ENCODE measurements at places on chromosomes 3 and 15.

GRCh38 chr3:20225769-20226168, 39.8 kb upstream of the SGO1 start:
- no peak for DNase-seq

- no peak for DNase-seq
Observed at GRCh38 chr15:71627604-71628003, 182.8 kb upstream of the NR2E3 start.

GRCh38 chr3:86990734-86991481, at the start of gene VGLL3:
Gene VGLL3, minus strand, starts transcription at chr3:86991149. Its CDS starts 406 bp downstream, at chr3:86990743.
- no peak for DNase-seq

DNA sequence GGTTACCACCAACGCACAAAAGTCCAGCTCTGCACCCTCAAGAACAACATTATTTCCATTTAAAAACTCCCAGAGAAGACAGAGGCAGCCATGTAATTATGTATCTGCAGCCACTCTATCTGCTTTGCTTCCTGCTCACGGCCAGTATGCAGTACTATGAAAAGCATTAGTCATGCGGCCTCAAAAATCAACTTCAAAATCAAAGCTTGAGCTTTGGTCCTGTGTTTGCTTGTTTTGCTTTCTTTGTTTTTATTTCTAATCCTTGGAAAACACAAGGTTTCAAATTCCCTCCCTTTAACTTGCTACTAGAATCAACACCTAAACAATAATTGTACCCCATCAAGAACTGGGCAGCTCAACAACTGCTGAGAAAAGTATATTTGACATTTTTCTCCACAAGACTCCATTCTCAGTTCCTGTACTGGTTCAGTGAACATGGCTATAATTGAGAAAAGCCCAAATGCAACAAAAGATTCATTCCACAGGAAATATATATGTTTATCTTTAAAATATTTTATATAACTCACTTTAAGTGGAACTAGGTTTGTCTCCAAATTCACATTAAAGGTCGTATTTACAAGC, 37.6 kb downstream of the GBE1 start:
- DNase-seq = no peak

DNA sequence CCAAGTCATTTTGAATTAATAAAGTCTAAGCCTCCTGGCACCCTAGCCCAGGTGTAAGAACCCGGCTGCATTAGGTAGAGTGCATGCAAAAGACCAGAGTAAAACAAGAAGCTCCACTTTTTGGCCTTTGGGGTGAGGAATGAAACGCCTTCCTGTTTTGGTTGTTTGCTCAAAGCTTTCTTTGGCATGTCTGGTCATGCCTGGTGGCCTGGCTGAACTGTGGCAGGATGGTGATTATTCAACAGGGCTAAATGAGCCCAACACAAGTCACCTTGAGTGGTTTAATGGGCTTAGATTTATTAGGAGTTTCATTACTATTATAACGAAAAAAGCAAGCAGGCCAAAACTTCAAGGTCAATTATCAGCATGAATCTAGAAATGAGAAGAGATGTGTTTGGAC, 40.9 kb upstream of the LDHAL6B start:
- DNase-seq = no peak

DNA sequence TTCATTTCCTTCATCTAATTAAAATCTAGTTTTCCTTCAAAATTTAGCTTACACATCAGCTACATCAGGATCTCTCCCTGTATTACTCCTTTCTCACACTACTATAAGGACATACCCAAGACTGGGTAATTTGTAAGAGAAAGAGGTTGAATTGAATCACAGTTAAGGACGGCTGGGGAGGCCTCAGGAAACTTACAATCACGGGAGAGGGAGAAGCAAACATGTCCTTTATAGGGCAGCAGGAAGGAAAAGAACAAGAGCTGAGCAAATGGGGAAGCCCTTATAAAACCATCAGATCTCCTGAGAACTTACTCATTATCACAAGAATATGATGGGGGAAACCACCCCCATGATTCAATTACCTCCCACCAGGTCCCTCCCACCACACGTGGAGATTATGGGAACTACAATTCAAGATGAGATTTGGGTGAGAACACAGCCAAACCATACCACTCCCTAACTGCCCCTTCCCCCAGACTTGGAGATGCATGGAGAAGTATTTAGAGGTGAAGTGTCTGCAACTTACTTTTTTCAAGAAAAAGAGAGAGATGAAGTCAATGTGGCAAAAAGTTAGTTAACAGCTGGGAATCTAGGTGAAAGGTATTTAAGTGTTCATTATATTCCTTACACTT, 21.3 kb downstream of the PRTG start:
- no peak for DNase-seq

DNA sequence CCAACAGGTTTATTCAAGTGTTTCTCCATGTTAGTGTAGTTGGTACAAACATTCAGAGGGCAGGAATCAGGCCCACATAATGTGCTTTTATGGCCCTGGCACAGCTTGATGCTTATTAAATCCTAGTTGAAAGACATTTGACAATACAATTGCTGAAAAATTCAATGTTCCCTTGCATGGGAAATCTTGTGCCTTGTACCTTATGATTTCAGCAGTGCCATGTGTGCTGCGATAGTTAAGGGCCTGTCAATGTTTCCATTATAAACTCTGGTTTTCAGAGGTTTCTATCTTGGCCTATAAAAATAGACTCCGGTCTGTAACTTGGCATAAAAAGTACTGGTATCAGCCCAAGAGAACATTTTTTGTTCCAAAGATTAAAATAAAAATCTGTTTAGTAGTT, 207.2 kb downstream of the TBC1D5 start:
- no peak for DNase-seq

DNA sequence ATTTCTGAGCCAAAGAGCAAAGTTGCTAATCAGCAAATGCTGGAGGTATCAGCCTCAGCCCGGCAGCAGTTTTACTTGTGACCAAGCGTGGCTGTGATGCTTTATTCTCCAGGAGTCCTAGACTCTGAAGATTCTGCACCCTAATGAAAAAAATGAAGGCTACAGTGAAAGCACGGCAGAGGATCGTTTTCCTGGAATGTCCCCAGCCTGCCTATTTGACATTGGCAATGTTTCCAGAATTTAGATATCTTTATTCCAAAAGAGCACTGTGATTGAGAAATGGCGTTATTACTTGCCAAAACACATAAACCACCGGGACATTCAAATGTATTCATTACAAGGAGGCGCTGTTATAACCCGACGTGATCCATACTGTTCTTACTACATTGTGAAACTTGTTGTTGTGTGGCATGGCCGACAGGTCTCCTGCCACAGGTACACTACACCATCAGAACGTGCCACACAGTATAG, 263.8 kb downstream of the SLCO3A1 start:
- DNase-seq = no peak

DNA sequence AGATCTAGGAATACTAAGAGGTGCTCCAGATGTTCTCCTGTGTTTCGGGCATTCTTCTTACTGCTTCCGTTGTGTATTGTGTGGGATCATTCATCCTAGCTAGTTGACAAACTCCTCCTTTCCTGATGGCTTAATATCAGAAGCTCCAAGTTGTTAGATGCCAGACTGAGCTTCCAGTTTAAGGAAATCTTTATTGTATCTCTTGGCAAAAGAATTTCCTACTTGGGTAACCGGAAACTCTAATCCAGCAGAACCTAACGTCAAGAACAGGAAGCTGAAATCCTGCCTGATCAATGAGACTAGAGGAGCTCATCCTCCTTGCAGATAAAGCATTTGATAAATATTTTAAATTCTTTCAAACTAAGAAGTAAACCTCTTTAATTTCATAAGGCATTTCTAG, 27.7 kb upstream of the MYH15 start:
- no peak for DNase-seq

GRCh38 chr3:157531301-157531660, 28.1 kb upstream of the VEPH1 start:
- no peak for DNase-seq

DNA sequence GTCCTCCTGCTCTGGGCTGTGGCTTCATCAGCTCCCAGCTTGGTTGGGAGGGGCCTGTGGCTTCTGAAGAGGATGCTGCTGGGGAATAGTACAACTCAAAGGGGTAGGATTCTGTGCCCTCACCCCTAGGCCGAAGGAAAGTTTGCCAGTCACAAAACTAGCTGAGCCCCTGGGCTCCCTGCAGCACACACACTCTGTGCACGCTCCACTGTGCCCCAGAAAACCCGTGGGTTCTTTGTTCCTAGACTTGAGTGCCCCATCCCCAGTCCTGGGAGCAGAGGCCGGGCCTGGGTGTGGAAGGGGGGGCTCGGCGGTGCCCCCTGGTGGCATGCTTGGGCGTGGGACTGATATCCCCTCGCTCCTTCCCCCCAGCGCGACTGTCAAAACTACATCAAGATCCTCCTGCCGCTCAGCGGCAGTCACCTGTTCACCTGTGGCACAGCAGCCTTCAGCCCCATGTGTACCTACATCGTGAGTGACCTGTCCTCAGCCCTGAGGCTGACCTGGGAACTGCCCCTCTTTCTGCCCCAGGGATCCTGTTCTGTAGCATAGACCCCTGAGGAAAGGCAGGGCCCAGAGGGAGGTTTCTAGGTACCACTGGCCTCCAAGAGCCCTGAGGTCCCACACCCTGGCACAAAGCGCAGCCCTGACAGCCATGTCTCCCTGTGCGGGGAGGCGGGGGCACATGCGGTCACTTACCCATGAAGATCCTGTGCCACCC, 14.2 kb downstream of the CIB1 start:
- peak; percentile 33 for DNase-seq

DNA sequence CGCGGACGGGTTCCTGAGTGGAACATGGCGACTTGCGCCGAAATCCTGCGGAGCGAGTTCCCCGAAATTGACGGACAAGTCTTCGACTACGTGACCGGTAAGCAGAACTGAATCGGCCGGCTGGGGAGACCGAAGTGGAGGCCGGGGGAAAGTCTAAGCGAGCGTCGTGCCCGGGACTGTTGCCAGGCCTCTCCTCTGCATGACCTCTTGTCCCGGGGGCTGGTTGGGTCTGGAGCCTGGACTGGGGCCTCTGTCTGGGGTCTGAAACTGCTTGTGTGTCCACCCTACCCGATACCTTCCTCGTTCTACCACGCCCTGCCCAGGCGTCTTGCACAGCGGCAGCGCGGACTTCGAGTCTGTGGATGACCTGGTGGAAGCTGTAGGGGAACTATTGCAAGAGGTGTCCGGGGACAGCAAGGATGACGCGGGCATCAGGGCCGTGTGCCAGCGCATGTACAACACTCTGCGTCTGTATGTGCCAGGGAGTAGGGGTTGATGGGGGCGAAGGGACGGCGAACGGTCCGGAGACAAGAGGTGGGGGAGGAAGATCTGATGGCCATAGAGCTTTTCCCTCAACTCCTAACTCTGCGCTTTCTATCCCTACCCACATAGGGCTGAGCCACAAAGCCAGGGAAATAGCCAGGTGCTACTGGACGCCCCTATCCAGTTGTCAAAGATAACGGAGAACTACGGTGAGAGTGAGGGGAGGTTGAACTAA, at the start of gene ABCF3:
TSS of gene ABCF3 (plus strand) at position 16 of the 718 bp plus-strand sequence. CDS start at position 25, 9 bp downstream.
- DNase-seq = no peak

GRCh38 chr3:169911272-169911671, at the start of gene SAMD7:
Gene SAMD7, plus strand, starts transcription at chr3:169911572. Its CDS starts 7,927 bp downstream, at chr3:169919499.
- no peak for DNase-seq

- DNase-seq = no peak
Observed at GRCh38 chr15:36484038-36484778, 95.2 kb upstream of the CDIN1 start.

DNA sequence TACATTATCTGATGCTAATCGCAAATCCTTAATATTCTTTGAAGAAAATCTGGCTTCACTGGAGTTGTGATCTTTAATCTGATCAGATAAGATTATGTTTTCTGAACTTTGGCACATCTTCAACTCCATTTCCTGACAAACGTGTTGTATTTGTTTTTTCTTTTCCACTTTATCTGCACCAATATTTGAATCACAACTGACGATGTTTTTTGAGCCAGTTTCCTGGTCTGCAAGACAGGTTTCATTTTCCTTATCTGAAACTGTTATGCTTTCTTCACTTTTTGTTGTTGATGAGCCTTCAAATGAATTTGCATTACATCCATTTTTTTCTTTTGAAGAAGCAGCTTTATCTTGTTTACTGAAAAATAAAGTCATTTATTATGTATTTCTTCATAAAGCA, 101.5 kb downstream of the ZNF280D start:
- DNase-seq = no peak

GRCh38 chr3:102057781-102058421, 208.6 kb downstream of the NFKBIZ start:
- peak; percentile 7 for DNase-seq

GRCh38 chr15:85753261-85753660, 41.5 kb downstream of the KLHL25 start:
- no peak for DNase-seq

GRCh38 chr3:23051240-23052140, 151.6 kb upstream of the UBE2E2 start:
- DNase-seq = no peak

- no peak for DNase-seq
Observed at GRCh38 chr15:82177291-82178010, 85.1 kb downstream of the EFL1 start.

- no peak for DNase-seq
Observed at GRCh38 chr15:62089616-62090015, 22.8 kb downstream of the C2CD4A start.

DNA sequence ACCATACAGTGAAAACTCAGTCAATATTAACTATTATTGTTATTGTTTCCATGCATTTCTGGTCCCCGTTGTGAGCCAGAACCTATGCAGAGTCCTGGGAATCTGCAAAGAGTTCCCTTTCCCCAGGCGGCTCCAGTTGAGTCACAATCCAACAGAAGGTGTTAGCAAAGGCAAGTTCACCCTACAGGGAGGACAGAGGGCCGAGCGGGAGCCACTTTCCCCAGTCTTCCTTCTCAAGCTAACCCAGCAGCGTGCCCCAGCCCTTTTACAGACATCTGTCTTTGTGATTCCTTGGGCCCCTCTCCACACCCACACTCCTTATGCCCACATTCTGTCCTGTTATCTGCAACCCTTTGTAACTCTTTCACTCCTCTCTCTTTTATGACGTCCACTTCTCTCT, 13.1 kb upstream of the LTF start:
- DNase-seq = no peak

DNA sequence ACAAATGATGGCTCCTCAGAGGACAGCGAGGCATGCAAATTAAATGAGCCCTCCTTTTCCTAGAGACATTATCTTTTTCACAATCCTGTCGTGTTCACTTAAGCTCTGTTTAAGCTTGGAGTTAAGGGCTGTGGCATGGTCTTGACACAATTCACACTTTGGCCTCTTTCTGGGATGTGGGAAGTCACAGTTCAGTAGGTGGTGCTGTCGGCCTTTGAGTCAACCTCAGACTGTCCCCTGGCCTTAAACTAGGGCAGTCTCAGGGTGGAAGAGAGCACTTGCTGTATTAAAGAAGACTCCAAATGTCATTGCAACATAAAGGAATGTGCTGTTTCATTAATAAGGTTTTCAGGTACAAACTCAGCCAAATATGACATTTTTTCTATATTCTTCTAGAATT, 351.0 kb downstream of the MCTP2 start:
- no peak for DNase-seq

DNA sequence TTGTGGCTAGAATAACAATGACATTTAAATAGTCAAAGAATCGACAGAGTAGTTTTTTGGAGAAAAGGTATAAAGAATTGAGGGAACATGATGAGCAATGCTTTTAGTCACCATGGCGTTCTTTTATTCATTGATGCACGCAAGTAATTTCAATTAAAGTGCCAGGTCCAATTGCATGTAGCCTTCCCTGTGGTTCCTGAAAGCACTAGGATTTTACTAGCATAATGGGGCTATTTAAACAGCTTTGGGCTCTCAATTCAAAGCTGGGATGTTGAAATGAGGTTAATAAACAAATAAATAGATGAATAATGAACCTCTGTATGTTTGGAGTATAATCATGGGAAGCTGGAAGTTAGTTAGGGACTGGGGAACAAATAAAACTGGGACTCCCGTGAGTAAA, 121.2 kb upstream of the GAP43 start:
- no peak for DNase-seq

- no peak for DNase-seq
Observed at GRCh38 chr3:172573422-172573821, 50.2 kb upstream of the TNFSF10 start.

GRCh38 chr3:11532931-11533391, 110.8 kb downstream of the VGLL4 start:
- no peak for DNase-seq

Measured in stimulated activated CD4-positive, alpha-beta T cell treated with anti-CD3 and anti-CD28 coated beads, Interleukin-2, amount 100 ng/mL, for 4 hours (primary cell).